Left renal pelvis (tissue), 4 donors: ENCODE measurements at places on chromosomes 2 and 18. TPM values are rescaled to one million over a fixed set of nuclear protein-coding genes. Genes with fewer than 3 reads are reported as not detected.
A peak's percentile ranks its signal among the peaks of the same experiment; 100 is the strongest.

ALPP gene
- not detected for polyA plus RNA-seq

- no peak for DNase-seq
Observed at GRCh38 chr2:176392249-176392648, 123.0 kb downstream of the MTX2 start.

- DNase-seq: no peak
Observed at GRCh38 chr2:51629406-51629805, 597.5 kb upstream of the NRXN1 start.

DNA sequence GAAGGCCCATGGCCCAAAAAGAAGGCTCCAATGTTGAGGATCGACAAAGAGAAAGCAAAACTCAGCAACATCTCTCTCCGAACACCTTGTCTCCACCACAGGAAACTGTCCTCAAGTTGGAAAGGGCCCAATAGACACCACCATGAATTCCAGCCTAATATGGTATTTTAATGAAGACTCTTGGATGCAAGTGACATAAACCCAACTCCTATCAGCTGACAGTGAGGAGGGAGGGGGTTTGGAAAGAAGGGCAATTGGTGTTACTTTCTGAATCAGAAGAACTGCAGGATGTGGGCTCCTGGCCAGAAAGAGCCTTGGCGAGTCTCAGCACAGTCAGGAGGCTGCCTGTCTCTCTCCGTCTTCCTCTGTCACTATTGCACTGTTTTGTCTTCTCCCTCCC, 40.3 kb upstream of the SIGLEC15 start:
- no peak for DNase-seq

GRCh38 chr2:159307942-159308341, 21.4 kb upstream of the WDSUB1 start:
- DNase-seq: no peak

DNA sequence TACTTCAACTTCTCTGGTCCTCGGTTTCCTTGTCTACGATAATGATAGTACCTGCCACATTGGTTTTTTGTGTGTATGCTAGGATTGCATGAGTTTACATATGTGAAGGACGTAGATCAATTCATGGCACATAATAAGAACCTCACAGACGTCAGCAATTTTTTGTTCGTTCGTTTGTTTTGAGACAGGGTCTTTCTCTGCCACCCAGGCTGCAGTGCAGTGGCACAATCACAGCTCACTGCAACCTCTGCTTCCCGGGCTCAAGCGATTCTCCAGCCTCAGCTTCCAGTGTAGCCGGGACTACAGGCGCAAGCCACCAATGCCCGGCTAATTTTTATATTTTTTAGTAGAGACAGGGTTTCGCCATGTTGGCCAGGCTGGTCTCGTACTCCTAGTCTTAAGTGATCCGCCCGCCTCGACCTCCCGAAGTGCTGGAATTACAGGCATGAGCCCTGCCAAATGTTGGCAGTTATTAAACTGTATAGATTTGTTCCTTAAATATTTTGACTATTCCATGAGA, 756 bp upstream of the SLC35F5 start:
- DNase-seq: no peak

DNA sequence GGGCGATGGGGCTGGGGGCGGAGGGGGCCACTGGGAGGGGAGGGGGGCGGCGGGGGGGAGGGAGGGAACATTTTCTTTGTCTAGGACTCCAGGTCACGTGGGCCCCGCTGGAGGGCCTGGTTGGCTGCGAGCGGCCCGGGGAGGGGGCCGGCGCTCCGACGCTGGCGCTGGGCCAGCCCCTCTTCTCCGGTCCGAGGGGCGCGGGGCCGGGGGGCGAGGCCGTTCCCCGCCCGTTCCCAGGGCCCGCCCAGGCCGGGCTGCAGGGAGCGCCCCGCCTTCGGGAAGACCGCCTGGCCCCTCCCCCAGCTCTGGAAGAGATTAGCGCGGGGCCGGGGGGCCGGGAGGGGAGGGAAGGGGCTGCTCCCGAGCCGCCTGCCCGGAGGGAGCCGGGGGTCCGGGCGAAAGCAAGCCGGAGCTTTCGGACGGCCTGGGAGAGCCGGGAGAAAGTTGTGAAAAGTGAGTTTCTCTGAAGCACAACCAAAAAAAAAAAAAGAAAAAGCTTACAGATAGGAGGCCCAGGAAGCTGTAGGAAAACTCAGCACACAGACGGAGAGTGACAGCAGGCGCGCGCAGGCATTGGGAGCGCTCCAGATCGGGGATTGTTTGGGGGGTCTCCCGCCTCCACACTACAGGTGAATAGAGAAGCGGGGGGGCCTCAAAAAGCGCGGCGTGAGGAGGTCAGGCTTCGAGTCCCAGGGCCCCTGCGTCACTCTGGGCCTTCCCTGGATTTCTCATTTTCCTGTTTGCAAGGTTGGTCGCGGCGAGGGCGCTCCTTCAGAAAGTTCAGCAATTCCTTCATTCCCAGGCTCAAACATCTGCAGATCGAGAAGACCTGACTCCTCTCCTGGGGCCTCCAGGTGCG, 84.1 kb upstream of the POMC start:
- DNase-seq: peak; percentile 88
